ENCODE measurements at places on chromosomes 2 and 18.

DNA sequence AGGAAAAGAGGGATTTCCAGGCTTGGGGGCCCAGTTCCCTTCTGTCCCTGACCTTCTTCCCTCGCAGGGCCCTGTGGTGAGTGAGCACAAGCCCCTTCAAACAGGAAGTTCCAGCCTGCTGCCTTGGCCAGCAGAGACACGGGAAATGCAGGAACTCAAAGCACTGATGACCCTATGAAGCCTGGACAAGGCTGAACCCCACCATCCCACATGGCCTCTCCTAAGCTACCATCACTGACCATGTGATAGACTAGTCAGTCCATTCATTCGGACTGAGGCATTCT lies 196.4 kb downstream of the TNS1 start:
- no peak for DNase-seq

DNA sequence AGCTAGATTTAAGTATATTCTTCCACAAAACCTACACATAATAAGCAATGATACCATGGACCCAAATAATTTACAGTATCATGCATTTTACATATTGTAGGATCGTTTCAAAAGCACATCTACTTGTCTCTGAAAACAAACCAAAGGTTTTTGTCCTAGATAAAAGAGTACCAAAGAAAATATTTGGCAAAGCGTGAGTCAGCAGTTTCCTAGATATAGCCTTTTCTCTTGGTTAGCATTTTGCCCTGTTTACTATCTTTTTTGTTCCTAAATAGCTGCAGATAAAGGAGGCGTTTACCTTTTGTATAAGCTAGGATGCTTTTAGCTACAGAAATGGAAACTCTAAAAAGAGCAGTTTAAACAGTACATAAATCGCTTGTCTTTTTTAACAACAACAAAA lies 305.8 kb upstream of the GULP1 start:
- no peak for DNase-seq

- DNase-seq: no peak
Observed at GRCh38 chr2:146437712-146438111, 1407.1 kb upstream of the ACVR2A start.

DNA sequence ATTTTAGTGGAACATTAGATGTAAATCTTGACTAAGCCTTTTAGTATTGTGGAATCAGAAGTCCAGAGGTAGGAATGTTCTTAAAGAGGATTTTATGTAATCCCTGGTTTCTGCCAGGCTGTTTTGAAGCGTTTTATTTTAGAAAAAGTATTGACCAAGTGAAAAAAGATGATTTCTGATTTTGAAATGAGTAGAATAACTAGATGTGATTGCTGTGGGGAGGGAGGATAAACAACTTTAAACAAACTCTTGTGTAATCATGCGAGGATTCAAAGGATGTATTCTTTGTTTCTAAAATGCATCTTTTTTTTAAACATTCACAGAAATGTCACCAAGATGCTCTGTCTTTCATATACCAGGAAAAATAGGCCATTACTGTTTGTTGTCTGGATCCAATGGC lies 53.9 kb downstream of the PHLPP1 start:
- DNase-seq: no peak

GRCh38 chr2:216202626-216203250 lies 93.6 kb downstream of the XRCC5 start:
- DNase-seq: no peak

GRCh38 chr2:170368370-170368769 lies 190.4 kb downstream of the MYO3B start:
- no peak for DNase-seq

DNA sequence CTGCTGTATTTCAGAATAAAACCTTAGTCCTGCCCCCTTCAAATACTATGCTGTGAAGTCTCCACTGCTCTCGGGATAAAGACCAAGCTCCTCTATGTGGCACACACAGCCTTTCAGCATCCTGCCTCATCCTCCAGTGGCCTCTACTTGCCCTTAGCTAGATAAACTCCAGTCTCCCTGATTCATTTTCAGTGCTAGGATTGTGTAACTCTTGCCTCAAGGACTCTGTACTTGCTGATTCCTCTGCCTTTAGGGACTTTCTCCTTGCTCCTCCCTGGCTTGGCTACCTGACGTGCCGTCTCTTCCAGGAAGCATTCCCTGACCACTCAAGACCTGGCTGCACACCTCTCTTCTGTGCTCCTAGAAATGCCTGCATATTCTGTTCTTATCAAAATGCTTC lies 416.7 kb downstream of the MTX2 start:
- no peak for DNase-seq

GRCh38 chr2:202022755-202023154 lies 10.9 kb upstream of the FZD7 start:
- no peak for DNase-seq

GRCh38 chr2:192948316-192948715 lies 753.6 kb upstream of the TMEFF2 start:
- DNase-seq: no peak

- no peak for DNase-seq
Observed at GRCh38 chr2:133576714-133577113, 8.5 kb upstream of the NCKAP5 start.

DNA sequence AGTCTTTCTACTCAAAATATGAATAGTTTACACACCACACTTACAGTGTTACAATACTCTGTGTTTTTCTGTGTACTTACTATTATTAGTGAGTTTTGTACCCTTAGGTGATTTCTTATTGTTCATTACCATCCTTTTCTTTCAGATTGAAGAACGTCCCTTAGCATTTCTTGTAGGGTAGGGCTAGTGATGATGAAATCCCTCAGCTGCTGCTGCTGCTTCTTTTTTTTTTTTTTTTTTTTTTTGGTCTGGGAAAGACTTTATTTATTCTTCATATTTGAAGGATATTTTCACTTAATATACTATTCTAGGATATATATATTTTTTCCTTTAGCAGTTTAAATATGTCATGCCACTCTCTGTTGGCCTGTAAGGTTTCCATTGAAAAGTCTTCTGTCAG lies 29.0 kb upstream of the SERPINB2 start:
- DNase-seq: no peak

DNA sequence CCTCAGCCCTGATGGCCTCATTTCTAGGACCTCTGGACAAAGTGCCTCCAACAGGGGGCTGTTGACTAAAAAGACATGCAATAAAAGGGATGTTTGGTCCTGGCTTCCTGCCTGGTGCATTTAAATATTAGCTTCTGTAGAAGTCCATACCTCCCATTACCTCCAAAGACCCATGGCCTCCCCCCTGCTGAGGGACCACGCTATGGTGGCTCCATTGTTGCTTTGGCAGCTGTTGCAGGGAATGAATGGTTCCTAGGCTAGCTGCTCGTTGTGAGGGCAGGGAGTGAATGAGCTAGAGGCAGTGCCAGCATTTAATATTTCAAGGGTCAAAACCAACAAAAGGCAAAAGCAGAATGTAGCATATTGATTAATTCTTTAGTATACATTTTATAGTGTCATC lies 285.9 kb downstream of the SLC8A1 start:
- DNase-seq: no peak

DNA sequence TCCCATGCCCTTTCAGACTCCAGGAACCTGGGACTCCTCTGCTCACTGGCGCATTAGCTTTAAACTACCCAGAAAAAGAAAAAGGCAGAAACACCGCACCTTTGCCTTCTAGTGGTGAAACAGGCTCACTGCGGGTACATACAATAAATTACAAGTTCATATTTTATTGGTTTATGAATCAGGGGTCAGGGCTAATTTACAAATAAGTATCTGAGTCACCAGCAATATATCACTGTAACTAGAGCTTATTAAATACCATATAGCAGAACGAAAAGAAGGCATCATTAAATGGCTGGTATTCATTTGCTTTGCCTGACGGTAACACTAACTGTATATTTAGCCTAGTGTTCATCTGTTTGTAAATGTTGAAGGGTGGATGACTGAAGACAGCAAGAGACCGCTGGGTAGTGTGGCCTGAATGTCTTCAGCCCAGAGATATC lies 26.9 kb upstream of the DTNB start:
- peak; percentile 46 for DNase-seq

- no peak for DNase-seq
Observed at GRCh38 chr18:48113691-48114090, 183.2 kb upstream of the SMAD2 start.

GRCh38 chr2:47058003-47058931 lies 96.8 kb downstream of the STPG4 start:
- no peak for DNase-seq

GRCh38 chr2:105689484-105689883 lies 55.2 kb upstream of the NCK2 start:
- no peak for DNase-seq

DNA sequence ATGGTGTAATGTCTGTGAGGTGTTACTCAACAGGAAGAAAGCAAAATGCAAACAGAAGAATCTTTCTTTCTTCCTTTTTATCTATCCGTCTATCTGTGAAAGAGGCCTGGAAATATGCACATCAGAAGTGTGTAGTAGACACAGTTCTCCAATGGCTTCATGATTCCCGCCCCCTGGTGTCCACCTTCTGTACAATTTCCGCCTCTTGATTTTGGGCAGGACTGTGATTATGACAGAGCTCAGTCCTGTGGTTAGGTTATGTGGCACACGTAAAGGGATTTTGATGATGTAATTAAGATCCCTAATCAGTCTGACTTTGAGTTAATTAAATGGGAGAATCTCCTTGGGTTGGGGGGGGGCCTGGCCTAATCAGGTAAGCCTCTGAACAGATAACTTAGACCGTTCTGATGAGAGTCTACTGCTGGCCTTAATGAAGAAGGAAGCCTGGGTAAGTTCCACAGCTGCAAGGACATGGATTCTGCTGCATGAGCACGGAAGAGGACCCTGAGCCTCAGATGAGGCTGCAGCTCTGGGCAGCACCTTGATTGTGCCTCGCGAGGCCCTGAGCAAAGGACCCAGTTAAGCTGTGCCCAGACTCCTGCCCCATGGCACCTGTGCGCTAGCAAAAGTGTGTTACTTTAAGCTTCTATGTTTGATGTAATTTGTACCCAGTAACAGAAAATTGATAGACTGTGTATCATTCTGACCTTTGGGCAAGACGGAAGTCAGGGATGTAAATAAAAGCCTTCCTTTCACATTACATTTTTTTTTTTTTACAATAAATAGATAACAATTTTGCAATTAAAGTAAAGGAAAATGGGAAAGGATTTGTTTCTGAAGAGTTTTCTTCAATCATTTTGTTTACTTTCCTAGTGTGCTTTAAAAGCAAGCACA lies 11.3 kb upstream of the KCNF1 start:
- DNase-seq: no peak

DNA sequence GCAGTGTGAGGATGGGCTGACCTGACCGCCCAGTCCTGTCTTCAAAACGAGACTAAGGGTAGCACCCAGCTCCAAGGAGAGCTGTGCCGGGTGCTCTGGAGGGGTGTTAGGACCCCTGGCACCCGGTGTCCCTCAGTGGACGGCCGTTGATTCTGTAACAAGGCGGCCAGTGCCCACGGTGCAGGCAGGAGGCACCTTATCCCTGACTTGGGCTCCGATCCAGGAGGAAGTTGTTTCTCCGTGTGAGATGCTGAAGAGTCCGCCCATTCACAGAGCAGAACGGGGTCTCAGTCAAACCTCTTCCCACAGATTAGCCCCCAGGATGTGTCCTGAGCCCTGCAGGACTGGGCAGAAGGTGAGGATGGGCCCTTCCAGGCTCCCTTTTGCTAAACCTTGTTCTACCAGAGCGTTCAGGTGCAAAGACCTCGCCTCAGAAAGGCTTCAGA lies 123.0 kb downstream of the NFATC1 start:
- DNase-seq: no peak

GRCh38 chr2:223046470-223047040 lies 5.4 kb upstream of the KCNE4 start:
- no peak for DNase-seq

GRCh38 chr18:37564711-37565100 lies 892 bp downstream of the CELF4 start:
- no peak for DNase-seq

- peak; percentile 9 for DNase-seq
Observed at GRCh38 chr2:20050646-20051531, 539 bp downstream of the LAPTM4A start.

DNA sequence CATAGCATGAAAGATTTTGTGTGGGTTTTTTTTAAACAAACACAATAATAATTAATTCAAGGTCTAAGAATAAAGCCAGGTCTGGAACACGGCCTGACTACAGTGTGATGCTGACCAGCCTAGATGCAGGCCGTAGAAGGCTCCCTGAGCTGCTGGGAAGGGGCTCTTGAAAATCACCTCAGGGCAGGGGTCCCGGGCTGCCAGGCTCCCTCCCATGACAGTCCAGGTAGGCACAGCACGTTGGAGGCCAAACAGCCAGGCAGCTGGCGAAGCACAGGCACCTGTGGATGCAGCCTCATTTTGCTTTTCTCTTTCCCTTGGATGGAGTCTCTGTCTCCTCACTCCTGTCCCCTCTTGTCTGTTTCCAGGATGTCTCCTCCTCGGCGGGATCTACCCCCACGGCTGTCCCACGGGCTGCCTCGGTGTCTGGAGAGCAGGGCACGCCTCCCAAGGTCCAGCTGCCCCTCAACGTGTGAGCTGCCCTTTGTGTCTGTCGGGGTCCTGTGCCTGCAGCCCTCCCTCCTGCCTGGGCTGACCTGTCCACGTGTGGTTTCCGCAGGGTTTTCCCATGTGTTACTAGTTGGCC lies 194.5 kb downstream of the SEPTIN10 start:
- no peak for DNase-seq

DNA sequence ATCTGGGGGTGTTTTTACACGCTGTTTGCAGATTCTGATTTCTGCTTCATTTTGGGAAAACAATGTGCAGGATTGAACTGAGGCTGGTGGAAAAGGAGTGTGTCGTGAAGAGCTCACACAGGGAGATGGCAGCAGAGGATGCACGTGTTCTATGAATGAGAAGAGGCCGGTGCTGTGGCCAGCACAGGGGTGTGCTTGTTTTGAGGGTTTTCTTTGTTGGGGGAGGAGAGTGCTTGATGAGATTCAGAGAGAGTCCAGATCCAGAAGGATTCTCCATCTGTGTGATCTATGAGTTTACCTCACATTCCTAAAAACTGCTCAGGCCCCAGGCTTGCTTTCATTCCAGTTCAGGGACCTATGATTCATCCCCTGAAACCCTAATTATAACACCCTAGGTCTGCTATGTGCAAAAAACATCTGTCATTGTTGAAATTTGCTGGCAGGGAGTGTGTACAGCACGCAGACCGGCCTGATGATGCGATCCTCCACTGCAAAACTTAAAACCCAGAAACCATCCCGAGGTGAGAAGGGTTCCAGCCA lies 12.1 kb downstream of the TGFA start:
- DNase-seq: no peak

DNA sequence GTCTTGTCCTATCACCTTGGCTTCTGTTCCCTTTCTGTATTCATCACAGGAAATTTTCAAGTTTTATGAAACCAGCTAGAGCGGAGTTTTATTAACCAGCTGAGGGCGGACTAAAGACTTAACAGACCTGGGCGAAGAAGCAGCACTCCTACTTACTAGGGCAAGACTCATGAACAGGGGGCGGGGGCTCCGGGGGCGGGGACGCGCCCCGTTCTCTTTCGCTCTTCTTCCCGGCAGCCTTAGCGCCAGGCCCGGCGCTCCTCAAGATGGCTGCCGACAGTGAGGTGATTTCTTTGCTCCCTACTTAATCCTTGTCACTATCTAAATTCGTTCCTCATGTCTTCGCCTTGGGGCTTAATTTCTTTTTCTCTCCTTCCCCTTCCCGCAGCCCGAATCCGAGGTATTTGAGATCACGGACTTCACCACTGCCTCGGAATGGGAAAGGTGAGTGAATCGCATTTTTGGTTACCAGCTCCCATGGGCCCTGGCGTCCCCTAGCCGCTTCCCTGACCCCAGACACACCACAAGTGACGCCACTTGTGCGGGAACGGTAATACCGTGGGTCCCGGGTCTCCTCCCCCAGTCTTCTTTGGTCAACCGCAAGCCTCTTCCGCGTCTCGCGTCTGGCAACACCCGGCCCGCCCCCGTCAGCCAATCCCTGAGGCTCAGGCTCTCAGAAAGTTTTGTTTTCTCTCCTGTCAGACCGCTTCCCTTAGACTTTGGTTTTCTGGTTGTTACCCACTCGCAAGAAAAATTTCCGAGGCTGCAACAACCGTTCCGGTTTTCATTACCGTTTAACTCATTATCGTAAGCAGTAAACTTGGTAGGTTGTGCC lies at the start of gene RAB3GAP1:
RAB3GAP1 (plus strand) TSS at position 251 of the 835 bp plus-strand sequence; CDS start at position 267, 16 bp downstream.
- DNase-seq: peak; percentile 89

Measured in CD4-positive, alpha-beta T cell treated with Interleukin-15 for 4 hours (primary cell).